ENCODE measurements at places on chromosomes 4 and X.

DNA sequence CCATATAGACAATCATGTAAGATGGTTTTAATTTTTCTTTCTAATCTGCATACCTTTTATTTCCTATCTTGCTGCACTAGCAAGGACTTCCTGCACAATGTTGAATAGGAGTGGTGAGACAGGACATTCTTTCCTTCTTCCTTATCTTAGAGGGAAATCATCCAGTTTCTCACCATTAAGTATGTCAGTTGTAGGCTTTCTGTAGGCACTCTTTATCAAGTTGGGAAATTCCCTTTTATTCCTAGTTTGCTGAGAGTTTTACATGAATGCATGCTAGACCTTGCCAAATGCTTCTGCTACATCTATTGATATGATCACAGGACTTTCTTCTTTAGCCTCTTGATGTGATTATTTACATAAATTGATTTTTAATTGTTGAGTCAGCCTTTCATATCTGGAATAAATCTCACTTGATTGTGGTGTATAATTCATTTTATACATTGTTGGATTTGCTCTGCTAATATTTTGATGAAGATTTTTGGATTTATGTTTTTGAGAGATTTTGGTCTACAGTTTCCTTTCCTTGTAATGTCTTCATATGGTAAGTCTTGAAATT is 23.8 kb downstream of the RNF175 start:
- no peak for DNase-seq

- no peak for DNase-seq
Measured at GRCh38 chrX:114071412-114071811, 512.5 kb upstream of the HTR2C start.

DNA sequence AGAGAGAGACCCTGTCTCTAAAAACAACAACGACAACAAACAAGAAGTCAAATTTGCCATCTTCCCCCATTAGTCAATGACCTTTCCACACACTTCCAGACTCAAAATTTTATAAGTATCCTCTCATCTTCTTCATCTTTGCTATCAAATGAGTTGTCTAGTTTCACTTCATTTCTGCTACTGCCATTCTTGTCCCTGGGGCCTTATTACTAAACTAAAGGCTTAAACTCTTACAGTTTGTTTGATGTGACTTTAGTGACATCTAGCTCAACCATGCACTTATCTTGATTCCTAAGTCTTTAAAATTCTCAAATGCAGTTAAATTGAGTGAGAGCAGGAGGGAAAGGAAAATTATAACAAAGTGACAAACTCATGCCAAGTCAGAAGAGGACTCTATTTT is 271.8 kb upstream of the GK2 start:
- no peak for DNase-seq

DNA sequence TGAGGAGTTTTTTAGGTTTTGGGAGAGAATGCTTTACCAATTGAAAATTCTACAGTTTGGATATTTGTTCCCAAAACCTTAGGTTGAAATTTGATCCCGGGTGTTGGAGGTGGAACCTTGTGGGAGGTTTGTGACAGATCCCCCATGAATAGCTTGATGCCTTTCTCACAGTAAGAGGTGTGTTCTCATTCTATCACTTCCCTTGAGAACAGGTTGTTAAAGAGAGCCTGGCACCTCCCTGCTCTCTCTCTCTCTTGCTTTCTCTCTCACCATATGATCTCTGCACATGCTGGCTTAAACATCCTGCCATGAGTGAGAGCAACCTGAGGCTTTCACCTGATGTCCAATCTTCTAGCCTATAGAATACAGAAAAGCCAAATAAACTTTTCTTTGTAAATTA is 1475.5 kb upstream of the AGA start:
- DNase-seq: no peak

DNA sequence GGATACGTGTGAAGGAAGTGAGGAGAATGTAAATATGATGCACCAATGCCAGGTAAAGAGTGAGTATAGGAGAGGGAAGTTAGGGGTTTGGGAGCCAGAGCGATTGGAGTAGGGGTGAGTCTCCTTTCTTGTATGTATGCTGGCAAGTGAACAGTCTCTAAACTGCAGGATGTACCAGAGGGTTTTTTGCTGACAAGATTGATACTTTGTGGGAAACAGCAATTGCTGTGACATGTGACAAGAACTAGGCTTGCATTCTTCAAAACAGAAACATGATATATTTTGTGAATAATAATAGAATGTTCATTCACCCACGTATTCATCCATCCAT is 706 bp downstream of the CHIC1 start:
- DNase-seq: no peak

GRCh38 chr4:15481961-15482745 is 12.5 kb downstream of the CC2D2A start:
- no peak for DNase-seq

DNA sequence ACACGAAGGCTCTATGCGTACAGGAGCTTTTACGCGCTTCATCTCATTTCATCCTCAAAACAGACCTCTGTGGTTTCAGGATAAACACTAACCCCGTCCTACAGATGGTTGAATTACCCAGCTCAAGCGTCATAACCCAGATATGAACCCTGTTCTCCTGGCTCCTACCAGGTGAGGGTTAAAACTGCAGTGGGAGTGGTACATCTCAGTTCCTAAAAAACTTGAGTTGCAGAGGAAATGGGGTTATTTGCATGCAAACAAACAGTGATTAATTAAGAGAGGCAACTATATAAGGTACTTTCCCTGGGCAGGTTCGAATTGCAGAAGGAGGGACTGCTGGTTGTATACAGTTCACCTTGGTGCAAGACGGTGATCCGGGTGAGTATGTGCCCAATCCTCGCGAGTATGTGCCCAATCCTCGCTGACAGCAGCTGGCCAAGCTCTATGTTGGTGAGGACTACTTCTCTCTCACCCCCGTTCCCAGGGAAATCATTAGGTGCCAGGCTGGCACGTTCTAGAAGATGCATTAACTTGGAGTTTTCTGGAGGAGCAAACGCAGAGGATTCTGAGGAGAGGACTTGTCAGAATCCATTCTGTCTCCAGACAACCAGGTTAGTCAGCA is 72.6 kb downstream of the FHDC1 start:
- DNase-seq: no peak

DNA sequence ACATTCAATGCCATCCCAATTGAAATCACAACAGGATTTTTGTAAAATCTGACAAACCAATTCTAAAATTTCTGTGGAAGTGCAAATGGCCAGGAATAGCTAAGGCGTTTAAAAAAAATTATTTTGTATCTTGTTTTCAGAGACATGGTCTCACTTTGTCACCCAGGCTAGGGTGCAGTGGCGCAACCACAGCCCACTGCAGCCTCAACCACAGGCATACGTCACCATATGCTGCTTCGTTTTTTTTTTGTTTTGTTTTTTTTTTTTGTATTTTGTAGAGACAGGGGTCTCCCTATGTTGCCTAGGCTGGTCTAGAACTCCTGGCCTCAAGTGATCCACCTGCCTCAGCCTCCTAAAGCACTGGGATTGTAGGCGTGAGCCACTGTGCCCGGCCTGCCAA is 24.5 kb downstream of the ZNF41 start:
- no peak for DNase-seq

GRCh38 chr4:161595230-161595771 is 568.5 kb downstream of the FSTL5 start:
- DNase-seq: no peak

DNA sequence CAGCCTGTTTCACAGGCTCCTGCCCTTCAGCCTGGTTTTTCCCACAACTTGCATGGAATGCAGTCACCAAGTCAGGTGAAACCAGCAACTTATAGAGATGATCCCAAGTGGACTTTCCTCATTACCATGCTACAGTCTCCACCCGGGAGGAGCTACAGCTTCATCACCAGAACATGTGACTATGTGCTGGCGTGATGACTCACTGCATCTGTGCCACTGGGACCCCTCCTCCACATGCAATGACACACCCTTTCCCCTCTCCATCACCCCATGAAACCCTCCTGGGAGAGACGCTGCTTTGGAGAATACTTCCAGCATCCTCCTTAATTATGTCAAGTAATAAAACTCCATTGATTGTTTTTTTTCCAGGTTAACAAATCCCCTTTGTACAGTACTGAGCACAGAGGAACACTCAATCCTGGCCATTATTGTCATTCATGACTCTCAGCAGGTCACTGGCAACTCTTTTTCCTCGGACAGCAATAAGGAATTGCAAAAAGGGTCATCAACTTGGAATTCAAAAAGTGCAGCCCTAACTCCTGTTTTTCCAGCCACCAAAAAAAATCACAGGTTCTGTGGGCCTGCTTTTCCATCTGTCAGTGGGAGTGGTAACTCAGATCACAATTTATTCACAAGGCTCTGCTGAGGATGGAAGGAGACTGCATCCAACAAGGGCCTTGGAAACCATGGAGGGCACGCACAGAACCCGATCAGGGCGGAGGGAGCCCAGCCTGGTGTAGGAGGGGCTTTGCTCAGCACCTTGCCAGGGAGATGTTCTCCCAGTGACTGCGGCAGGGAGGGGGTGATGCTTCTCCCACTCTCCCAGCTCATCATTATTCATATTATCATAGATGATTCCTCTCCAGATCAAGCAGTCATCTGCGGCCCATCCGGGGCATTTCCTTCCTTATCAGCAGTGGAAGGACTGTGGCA is 17.4 kb downstream of the QDPR start:
- no peak for DNase-seq

DNA sequence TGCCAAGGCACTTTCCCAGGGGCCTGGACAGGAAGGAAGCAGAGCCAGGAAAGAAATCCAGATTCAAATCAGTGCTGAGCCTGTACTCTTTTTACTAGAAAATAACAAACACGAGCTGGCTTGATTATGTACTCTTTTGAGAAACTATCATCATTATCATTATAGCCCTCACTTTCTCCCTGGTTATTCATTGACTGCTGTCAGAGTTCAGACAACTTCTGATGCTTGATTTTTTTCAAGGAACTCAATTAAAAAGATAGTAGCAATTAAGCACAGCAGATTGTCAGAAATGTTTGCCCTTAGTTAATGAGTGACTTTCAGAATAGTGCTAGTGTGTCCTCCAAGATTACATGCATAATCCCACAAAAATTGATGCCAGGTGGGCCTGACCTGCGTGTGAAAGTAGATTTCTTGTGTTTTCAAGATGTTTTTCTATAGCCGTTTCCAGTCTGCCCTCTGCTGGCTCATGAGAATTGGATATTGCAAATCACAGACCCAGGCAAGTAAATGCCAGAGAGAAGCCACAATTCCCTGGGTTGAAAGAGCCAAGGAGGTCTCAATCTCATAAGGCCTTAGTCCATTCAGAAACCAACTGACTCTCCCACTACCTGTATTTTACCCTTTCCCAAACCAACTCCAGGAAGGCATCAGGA is 14.3 kb upstream of the PNPLA4 start:
- DNase-seq: no peak

DNA sequence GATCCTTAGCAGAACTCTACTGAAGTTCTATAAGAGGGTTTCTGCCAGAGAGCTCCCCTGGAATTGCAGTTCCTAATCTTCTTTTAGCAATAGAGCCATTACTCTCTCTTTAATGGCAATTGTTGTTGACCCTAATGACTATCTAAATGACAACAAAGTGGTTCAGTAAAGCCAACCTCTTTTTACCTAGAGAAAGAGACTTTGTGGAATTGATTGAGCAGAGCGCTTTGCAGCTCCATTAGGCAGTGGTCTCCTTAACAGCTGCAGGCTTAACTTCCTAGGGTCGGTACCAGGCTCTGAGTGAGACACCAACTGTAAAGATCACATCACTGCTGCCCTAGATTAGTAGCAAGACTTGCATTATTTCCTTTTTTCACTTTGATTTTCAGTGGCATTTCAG is 1472.9 kb upstream of the TENM3 start:
- DNase-seq: no peak

GRCh38 chr4:76233529-76233928 is 18.0 kb upstream of the FAM47E start:
- DNase-seq: no peak

- DNase-seq: no peak
Measured at GRCh38 chr4:179124957-179125356, 1682.7 kb upstream of the AGA start.

DNA sequence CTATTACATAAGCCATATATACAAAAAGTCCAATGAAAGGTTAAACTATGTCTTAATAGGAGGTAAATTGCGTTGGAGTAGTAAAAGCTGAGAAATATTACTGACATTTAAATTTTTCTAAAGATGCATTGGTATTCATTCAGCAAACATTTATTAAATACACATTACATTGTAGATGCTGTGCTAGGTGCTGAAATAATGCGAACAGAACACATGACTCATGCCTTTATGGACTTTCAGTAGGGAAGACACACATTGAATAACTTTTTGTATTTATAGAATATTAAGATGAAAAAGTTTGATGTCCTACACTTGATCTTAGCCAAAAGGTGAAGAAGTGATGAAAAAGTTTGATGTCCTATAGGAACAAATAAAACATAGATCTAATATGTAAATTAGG is 871.1 kb upstream of the SLIT2 start:
- DNase-seq: no peak

- no peak for DNase-seq
Measured at GRCh38 chr4:36841583-36842326, 402.8 kb upstream of the NWD2 start.

- DNase-seq: no peak
Measured at GRCh38 chrX:95884186-95884585, 800.5 kb upstream of the DIAPH2 start.

DNA sequence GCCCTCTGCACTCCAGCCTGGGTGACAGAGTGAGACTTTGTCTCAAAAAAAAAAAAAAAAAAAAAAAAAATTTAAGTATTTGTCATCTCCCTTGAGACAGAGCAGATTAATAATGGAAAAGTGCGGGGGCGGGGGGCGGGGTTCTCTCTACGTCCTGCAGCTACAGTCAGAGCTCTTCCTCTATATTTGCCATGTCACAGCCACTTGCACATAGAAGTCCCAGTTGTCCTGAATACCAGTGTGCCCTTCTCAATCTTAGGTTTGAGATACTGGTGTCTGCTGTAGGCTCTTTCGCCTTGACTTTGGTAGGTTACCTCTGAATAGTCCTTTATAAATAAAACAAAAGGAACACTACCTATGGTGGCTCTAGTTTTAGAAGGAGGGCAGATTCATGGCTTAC is 237.8 kb upstream of the PGRMC2 start:
- DNase-seq: no peak

DNA sequence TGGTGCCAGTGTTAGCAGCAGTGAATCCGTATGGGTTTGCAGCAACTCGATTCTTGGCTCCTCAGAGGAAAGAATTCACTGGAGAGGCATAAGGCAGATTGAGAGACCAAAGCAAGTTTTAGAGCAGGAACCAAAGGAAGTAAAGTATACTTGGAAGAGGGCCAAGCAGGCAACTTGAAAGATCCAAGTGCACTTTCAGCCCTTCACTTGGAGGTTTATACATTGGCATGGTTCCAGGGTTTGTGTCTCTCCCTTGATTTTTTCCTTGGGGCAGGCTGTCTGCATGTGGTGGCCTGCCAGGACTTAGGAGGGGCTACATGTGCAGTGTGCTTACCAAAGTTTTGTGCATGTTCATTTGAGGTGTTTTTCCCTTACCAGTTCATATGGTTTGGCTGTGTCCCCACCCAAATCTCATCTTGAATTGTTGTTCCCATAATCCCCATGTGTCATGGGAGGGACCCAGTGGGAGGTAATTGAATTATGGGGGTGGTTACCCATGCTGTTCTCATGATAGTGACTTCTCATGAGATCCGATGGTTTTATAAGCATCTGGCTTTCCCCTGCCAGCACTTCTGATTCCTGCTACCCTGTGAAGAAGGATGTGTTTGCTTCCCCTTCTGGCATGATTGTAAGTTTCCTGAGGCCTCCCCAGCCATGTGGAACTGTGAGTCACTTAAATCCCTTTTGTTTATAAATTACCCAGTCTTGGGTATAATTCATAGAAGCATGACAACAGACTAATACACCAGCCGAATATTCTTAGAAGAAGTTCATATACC is 86.2 kb upstream of the TSPAN5 start:
- DNase-seq: no peak

GRCh38 chr4:189204616-189205015 is 736.1 kb upstream of the FRG1 start:
- no peak for DNase-seq

- no peak for DNase-seq
Measured at GRCh38 chrX:10902001-10902400, 209.1 kb upstream of the HCCS start.

Measured in stimulated activated CD4-positive, alpha-beta T cell treated with anti-CD3 and anti-CD28 coated beads, TNF-alpha, amount 100 ng/mL, for 48 hours (primary cell).